AG09319 (cell line): ENCODE measurements at places on chromosomes 2 and 18.

DNA sequence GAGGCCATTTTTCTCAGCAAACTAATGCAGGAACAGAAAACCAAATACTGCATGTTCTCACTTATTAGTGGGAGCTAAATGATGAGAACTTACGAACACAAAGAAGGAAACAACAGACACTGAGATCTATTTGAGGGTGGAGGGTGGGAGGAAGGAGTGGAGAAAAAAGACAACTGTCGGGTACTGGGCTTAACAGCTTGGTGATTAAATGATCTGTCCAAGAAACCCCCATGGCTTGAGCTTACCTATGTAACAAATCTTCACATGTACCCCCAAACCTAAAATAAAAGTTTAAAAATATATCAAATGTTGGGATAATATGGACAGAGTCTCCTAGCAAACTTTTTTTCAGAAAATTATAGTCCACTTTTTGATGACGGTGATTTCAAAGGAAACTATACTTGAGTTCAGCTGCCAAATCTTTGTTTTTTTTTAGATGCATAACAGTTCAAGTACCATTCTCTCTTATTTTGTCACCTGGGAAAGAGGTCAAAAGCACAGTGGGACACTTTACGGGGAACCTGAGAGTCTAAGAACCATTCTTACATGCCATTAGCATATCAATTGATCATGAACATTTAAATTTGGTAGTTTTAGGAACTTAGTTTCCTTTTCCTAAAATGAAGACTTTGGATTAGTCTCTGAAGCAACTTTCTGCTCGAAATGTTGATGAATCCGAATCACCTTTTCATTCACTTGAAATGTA is 835.0 kb downstream of the NRXN1 start:
- DNase-seq: no peak

DNA sequence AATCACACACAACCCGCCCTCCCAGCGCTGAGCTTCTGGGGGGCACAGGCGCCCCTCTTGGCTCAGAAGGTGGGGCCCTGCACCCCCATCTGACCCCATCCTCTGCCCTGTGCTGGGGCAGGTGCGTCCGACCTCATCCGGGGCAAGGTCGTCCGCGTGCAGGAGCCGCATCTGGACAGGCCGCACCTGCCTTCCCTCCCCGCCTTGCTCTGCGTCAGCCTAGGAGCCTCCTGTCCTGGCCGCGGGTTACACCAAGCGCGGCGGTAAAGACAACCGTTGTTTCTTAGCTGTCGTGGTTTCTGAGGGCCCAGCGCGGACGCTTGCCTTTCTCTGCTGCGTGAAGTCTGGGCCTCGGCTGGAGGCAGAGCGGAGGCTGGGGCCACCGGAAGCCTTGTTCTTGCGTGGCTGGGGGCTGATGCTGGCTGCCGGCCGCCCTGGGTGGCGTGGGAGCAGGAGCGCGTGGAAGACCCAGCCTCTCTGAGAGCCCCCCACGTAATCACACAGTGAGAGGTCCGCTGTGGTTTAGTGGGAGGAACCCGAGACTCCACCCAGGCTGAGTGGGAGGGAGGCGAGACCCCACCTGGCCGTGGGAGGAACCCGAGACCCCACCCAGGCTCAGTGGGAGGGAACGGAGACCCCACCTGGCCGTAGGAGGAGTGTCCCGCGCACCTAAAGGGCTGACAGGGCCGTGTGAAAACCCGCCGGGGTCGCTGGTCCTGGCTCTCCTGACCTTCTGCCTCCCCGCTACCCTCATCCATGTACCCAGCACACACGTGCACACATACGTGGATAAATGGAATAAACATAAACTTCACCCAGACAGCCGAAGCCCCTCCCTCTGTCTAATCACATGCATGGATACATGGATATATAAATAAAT is 51.8 kb downstream of the KCNG2 start:
- no peak for DNase-seq

DNA sequence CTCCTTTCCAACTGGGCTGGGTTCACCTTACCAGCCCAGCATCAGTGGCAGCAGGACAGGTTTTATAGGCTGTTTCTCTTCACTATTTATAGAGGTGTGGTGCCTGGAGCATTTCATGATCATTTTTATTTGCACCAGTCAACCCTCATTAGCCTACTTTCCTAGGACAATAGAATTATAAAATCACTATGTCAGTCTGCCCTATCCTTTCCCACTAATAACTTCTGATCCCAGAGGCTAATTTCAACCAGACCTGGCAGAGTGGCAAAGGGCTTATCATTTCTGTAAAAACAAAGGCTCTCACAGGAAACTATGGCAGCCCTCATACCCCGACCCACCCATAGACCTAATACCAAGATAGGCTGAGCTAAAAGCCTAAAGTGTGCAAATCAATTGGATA is 243.5 kb upstream of the TMEFF2 start:
- DNase-seq: no peak

DNA sequence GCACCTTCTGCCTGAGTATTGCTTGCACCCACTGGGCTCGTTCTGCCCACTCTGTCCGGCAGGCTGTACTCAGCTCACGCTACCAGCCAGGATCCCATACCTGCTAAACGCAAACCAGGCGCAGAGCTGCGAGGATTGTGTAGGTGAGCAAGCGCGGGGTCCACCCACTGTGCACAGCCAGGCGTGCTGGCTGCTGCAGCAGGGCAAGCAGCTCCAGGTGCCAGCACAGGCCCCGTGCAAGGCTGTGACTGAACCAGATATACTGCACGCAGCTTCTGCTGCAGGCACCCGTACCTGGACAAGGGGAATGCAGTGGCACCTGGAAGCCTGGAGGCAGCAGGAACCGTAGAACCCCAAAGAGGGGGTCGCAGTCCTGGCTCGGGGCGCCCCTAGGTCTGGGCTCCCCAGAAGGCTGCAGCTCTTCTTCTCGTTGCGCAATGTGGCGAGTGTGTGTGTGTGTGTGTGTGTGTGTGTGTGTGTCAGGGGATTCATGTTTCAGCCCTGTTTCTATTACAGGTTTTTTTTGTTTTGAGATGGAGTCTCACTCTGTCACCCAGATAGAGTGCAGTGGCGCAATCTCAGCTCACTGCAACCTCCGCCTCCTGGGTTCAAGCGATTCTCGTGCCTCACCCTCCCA is 46.1 kb upstream of the RAB1A start:
- DNase-seq: no peak

DNA sequence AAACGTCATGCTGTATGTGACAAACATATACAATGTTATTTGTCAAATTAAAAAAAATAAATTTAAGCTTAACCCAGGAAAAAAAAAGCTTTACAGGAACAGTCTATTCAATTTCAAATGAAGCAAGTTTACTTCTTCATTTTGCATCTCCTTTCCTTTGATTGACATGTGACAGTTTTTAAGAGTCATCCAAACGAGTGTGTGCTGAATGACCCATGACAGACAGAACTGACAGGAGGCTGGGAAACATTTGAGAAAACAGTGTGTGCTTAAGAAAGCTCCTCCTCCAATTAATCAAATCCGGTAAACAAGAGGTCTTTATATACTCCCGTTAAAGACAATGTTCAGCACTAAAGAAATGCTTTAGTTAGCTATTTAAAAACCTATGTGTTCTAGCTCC is 177.7 kb downstream of the SRBD1 start:
- DNase-seq: no peak

GRCh38 chr2:108621687-108622681 is 87.7 kb downstream of the LIMS1 start:
- no peak for DNase-seq

DNA sequence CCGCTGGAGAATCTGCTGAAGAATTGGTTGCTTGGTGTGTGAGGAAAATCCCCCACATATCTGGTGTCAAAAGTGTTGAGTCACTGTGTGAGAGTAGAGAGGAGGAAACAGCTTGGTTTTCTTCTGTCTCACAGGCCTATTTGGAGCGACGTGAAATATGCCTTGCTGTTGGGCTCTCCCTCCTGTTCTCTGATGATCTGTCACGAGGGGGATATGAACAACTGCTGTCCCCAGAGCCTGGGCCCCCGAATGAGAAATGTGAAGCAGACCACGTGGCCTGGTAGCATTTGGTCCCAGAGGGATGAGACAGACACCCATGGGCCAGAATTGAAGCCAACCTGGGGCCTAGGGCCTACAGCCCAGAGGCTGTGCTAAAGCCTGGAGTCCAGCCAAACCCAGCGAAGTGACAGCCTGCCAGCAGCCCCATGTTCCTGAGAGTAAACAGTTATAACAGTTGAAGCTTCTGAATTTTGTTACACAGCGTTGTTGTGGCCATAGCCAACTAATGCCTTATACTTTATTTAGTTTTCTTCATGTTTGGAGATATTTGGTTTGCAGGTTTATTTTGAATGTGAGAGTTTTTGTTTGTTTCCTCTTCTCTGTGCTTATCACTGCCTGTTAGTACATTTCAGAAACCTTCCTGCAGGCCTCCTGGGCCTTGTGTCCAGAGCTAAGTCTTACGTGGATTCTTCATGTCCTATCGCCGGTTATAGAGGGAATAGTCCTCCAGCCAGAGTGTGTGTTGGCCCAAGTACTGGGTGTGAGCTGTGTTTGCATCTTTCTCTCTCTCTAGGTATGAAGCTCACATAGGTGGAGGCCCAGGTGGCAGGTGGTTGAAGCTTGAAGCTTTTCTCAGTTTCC is 18.7 kb upstream of the COLEC12 start:
- DNase-seq: no peak

DNA sequence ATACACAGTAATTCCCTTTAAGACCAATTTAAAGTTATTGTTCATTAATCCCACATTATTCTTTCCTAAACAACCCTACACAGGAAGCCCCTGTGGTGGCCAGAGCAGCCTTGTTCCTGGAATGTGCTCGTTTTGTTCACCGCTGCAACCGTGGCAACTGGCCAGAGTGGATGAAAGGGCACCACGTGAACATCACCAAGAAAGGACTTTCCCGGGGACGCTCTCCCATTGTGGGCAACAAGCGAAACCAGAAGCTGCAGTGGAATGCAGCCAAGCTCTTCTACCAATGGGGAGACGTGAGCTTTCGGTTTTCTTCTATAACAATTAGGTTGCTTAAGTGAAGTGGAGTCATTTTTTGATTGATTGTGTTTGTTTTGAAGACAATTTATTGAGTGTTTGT is 101.0 kb downstream of the UNC80 start:
- DNase-seq: no peak

DNA sequence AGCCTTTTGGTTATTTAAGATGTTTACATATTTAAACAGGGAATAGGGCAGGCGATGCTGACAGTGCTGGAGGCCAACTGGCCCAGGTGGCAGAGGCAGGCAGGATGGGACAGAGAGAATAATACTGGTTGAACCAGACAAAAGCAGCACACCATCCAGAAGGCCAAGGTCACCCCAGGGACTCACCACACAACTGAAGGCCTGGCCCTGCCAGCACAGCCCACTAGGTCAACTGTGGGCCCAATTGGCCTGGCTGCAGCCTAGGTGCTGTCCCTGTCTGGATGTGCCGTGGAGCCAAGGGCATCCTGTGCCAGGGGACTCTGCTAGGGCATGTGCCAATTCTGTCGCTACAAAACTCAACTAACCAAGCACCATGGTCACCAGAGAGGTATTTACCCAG is 69.2 kb downstream of the RNF152 start:
- no peak for DNase-seq

- no peak for DNase-seq
Observed at GRCh38 chr2:19461504-19462255, 103.3 kb upstream of the OSR1 start.

- DNase-seq: no peak
Observed at GRCh38 chr2:167052825-167053224, 164.5 kb downstream of the XIRP2 start.

DNA sequence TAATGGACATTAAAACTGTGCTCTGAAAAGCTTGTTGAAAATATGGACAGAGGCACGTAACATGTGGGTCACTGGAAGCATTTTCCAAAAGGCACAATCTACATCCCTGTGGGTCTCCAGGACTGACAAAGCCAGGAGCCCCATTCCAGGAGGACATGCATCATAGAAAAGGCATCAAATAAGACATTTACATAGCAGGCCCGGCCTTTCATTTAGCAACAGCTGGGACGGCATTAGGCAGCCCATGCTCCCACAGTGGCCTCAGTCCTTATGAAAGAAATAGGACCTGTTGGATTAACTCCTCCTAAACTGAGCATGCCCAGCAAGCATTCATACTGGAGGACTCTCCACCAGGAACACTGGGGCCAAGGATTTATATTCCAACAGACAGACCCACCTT is 72.2 kb downstream of the TWIST2 start:
- DNase-seq: no peak
